ENCODE measurements at places on chromosomes 2 and 18. TPM values are rescaled to one million over a fixed set of nuclear protein-coding genes. Genes with fewer than 3 reads are reported as not detected.

KIAA2012 gene
- total RNA-seq, result not detected

SMIM21 gene
- not detected for total RNA-seq

IL36A gene
- 2.1 TPM for total RNA-seq

FOXI3 gene
- not detected for total RNA-seq

ZNF892 gene
- total RNA-seq, result 4.0 TPM

KCNG2 gene
- total RNA-seq, result not detected

UGT1A10 gene
- not detected for total RNA-seq

SLC4A3 gene
- 0.19 TPM for total RNA-seq

HNRNPA3 gene
- total RNA-seq, result 156 TPM

GRCh38 chr2:33552758-33553461 lies 46.2 kb downstream of the FAM98A start:
- no peaks in the 10 kb centered on the region for H3K27me3 ChIP-seq
- H3K4me3 ChIP-seq, result no peak overlapping the region
- peaks cover 3% of the 10 kb centered on the region for H3K36me3 ChIP-seq

DNA sequence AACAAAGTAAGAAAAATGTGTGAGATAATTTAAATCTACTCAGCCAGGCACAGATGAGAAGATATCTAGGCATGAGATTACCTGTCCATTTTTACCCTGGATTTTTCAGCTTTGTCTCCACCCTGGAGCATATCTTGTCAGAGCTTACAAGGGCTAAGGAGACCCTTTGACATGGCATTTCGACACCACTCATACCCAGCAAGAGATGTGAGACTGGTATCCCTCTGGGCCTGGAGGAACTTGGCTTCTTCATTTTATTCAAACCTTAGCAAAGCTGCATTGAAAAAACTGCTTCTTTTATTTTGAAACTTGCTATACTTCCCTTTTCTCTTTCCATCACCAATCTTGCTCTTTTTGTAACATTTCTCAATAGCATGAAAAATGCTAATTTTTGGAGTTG lies 194.9 kb upstream of the HNMT start:
- H3K27me3 ChIP-seq, result peaks cover 10% of the 10 kb centered on the region
- H3K36me3 ChIP-seq, result no peaks in the 10 kb centered on the region
- no peak overlapping the region for H3K27ac ChIP-seq
- no peak overlapping the region for H3K4me3 ChIP-seq

GRCh38 chr18:45619062-45619825 lies 4.0 kb downstream of the SLC14A2 start:
- no peak overlapping the region for H3K27ac ChIP-seq
- no peaks in the 10 kb centered on the region for H3K36me3 ChIP-seq
- peaks cover 3% of the 10 kb centered on the region for H3K4me1 ChIP-seq

DNA sequence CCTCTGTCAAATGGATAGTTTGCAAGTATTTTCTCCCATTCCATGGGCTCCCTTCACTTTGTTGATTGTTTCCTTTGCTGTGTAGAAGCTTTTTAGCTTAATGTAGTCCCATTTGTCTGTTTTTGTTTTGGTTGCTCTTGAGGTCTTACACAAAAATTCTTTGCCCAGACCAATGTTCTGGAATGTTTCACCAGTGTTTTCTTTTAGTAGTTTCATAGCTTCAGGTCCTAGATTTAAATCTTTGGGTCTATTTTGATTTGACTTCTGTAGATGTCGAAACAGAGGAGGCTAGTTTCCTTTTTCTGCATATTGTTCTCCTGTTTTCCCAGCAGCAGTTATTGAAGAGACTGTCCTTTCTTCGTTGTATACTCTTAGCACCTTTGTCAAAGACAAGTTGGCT lies 351.6 kb downstream of the PTPRM start:
- DNase-seq, result no peak
- H3K4me3 ChIP-seq, result no peak overlapping the region
- H3K27ac ChIP-seq, result no peak overlapping the region
- H3K4me1 ChIP-seq, result no peaks in the 10 kb centered on the region
- H3K27me3 ChIP-seq, result no peaks in the 10 kb centered on the region

DNA sequence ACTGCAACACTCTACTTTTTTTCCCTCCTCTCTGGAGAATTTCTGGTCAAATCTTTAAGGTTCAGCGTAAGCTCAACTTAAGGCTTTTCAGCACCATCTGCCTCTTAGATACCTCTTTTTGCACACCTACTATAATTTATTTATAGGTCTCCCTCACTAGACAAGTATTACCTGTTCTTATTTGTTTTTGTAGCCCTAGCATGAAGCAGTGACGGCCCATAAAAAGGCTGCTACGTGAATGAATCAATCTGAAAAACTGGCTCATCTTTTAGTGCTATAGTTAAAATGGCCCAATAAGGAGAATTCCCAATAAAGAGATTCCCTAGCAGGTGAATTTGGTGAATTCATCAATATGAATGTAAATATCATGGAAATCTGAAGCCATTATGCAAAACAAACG lies 6.5 kb downstream of the RNF149 start:
- peak overlapping the region; percentile 67 for H3K27ac ChIP-seq
- H3K36me3 ChIP-seq, result peaks cover 49% of the 10 kb centered on the region
- DNase-seq, result no peak

DNA sequence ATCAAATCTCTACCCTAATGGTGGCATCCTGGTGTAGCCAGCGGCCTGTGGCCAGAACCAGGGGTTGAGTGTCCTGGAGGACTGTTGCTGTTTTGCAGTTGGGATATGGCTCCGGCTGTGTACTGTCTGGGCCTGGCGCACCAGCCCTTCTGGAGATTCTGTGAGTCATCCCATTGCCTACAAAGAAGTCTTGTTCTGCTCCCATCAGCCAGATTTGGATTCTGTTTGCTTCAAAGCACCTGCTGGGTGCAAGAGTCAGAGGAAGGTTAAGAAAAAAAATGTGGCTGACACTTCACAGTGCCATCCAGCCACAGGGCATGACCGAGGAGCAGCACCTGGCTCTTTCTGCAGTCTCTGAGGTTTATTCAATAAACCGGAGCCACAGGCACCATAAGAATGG lies 41.0 kb upstream of the ASAP2 start:
- H3K27me3 ChIP-seq, result peaks cover 6% of the 10 kb centered on the region
- H3K4me3 ChIP-seq, result no peak overlapping the region
- no peaks in the 10 kb centered on the region for H3K36me3 ChIP-seq
- H3K27ac ChIP-seq, result no peak overlapping the region

DNA sequence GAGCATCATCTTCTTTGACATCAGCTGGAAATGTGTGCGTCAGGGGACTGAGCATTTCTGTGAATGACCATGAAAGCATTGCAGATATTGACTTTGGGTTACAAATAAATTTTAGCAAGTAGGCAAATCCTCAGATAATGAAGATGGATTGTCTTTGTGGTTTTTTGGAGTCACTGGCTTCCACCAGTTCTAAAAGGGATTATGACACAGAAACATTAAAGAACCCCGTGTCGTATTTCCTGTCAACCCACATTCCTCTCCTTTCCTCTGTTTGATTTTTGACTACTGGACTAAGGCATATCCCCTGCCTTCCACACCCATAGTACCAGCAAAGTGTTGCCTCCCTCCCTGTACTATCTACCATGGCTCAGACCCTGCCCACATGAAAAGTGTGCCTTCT lies 268.1 kb downstream of the MYO3B start:
- H3K27me3 ChIP-seq, result peaks cover 17% of the 10 kb centered on the region
- no peaks in the 10 kb centered on the region for H3K4me1 ChIP-seq
- DNase-seq, result no peak
- no peaks in the 10 kb centered on the region for H3K36me3 ChIP-seq
- no peak overlapping the region for H3K4me3 ChIP-seq
- no peak overlapping the region for H3K27ac ChIP-seq

DNA sequence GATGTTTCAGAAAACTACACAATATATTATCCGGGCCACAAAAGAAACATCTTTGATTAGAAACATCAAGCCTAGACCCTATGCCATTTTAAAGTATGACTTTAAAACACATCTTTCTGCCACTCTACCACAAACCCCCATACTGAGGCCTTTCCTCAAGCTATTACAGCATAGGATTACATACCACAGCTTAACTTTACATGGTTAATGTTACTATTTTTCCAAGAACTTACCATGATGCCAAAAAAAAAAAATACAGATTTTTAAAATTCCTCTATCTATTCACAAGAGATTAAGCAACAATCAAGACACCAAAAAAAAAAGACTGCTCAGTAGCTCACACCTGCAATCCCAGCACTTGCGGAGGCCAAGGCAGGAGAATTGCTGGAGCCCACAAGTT lies 9.0 kb downstream of the NCKAP1 start:
- no peak overlapping the region for H3K27ac ChIP-seq
- no peak for DNase-seq
- no peaks in the 10 kb centered on the region for H3K36me3 ChIP-seq

GRCh38 chr2:120561379-120562035 lies 174.2 kb upstream of the GLI2 start:
- peaks cover 12% of the 10 kb centered on the region for H3K27me3 ChIP-seq
- no peak for DNase-seq
- H3K4me3 ChIP-seq, result no peak overlapping the region
- H3K4me1 ChIP-seq, result no peaks in the 10 kb centered on the region

DNA sequence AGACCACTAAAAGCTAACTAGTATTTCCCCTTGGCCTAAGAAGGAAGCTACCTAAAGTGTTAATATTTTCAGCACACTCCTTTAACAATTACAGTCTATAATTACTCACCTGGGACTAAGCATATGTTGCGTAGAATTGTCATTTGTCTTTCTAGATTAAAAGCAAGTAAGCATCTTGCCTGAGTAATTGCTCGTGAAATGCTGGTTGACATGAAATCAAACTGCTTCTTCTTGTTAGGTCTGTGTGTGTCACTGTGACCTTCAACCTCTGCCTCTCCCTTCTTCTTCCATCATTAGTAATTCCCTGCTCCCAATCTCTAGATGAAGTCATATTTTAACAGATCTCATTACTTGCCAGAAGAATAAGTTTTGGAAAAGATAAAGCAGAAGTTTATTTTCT lies 212.2 kb downstream of the XIRP2 start:
- no peak for DNase-seq
- peaks cover 2% of the 10 kb centered on the region for H3K27me3 ChIP-seq
- H3K36me3 ChIP-seq, result peaks cover 6% of the 10 kb centered on the region
- H3K4me1 ChIP-seq, result no peaks in the 10 kb centered on the region
- no peak overlapping the region for H3K27ac ChIP-seq

GRCh38 chr2:32812316-32812715 lies 134.4 kb upstream of the LTBP1 start:
- peaks cover 27% of the 10 kb centered on the region for H3K36me3 ChIP-seq
- H3K4me1 ChIP-seq, result no peaks in the 10 kb centered on the region
- no peaks in the 10 kb centered on the region for H3K27me3 ChIP-seq
- no peak for DNase-seq
- no peak overlapping the region for H3K4me3 ChIP-seq
- H3K27ac ChIP-seq, result no peak overlapping the region

GRCh38 chr2:175431101-175431946 lies 249.8 kb upstream of the ATP5MC3 start:
- no peak overlapping the region for H3K27ac ChIP-seq
- no peaks in the 10 kb centered on the region for H3K4me1 ChIP-seq
- H3K36me3 ChIP-seq, result no peaks in the 10 kb centered on the region
- no peaks in the 10 kb centered on the region for H3K27me3 ChIP-seq
- no peak overlapping the region for H3K4me3 ChIP-seq

DNA sequence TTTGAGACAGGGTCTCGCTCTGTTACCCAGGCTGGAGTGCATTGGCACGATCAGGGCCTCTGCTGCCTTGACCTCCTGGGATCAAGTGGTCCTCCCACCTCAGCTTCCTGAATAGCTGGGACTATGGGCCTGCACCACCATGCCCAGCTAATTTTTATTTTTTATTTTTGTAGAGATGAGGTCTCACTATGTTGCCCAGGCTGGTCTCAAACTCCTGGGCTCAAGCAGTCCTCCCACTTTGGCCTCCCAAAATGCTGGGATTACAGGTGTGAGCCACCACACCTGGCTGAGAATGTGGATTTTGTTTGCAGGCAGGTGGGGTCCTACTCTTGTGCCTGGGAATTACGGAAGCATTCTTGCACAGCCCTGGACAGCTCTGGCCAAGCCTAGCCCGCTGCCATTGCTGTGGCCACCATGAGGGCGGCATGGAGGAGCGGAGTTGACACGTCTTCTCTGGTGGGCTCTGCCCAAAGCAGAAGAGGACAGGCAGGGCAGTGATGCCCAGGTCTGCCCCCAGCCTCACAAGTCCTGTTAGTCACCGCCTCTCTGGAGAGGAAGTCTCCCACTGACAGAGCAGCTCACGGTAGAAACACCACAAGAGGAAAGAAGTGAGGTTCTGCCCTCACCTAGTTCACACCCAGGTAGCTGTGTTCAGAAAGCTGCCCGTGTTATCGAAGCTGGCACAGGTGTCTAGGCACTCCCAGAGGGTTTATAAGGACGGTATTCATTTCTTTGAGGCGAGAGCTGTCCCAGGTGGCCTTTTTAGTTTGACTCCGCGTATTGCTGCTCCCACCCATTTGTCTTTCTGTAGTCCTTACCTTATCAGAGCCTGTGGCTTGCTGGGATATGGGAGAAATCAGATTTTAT lies 46.2 kb downstream of the ARMC9 start:
- no peaks in the 10 kb centered on the region for H3K4me1 ChIP-seq
- no peak overlapping the region for H3K27ac ChIP-seq
- no peaks in the 10 kb centered on the region for H3K36me3 ChIP-seq
- no peaks in the 10 kb centered on the region for H3K27me3 ChIP-seq
- DNase-seq, result no peak
- H3K4me3 ChIP-seq, result no peak overlapping the region

DNA sequence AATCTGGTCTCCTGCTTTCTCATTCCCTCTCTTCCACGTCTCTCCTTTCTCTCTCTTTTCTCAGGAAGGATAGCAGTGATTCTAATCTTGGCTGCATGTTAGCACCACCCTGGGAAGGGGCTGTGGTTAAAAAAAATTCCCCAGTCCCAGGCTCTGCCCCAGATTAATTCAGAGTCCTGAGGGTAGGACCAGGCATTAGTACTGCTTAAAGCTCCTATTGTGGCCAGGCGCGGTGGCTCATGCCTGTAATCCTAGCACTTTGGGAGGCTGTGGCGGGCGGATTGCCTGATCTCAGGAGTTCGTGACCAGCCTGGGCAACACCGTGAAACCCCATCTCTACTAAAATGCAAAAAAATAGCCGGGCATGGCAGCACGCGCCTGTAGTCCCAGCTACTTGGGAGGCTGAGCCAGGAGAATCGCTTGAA lies 35.4 kb upstream of the EML4 start:
- peak overlapping the region; percentile 97 for H3K27ac ChIP-seq
- peaks cover 42% of the 10 kb centered on the region for H3K4me1 ChIP-seq
- H3K27me3 ChIP-seq, result no peaks in the 10 kb centered on the region
- peak overlapping the region; percentile 66 for H3K4me3 ChIP-seq
- H3K36me3 ChIP-seq, result no peaks in the 10 kb centered on the region
- DNase-seq, result no peak

GRCh38 chr2:64108666-64109241 lies 35.5 kb downstream of the PELI1 start:
- H3K4me3 ChIP-seq, result no peak overlapping the region
- no peaks in the 10 kb centered on the region for H3K27me3 ChIP-seq
- peaks cover 13% of the 10 kb centered on the region for H3K4me1 ChIP-seq
- peaks cover 39% of the 10 kb centered on the region for H3K36me3 ChIP-seq
- DNase-seq, result no peak

All from naive thymus-derived CD8-positive, alpha-beta T cell (primary cell).